Right renal pelvis (tissue), 4 donors: ENCODE measurements at places on chromosomes 4 and X. TPM values are rescaled to one million over a fixed set of nuclear protein-coding genes. Genes with fewer than 3 reads are reported as not detected.

GRCh38 chr4:184511156-184511555 is 36.8 kb upstream of the IRF2 start:
- no peak for DNase-seq

Gene GPC4
- polyA plus RNA-seq, result 22.6 TPM

DNA sequence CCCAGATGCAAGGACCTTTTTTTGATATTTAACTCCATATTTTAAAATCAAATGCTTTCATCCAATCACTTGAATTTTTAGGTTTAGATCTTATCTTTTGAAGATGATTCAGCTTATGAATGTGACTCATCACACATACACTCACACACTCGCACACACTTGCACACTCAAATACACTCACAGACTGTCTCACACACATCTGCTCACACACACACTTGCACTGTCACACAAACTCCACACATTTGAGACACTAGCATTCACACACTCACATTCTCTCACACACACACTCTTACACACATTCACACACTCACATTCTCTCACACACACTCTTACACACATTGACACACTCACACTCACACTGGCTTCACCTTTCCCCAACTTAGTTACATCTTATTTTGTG is 37.8 kb downstream of the MAGEA1 start:
- DNase-seq, result no peak

Gene PDE6B
- polyA plus RNA-seq, result 40.2 TPM

- no peak for DNase-seq
These were observed 1.6 kb upstream of the PDGFRA start for GRCh38 chr4:54227256-54228055.

DNA sequence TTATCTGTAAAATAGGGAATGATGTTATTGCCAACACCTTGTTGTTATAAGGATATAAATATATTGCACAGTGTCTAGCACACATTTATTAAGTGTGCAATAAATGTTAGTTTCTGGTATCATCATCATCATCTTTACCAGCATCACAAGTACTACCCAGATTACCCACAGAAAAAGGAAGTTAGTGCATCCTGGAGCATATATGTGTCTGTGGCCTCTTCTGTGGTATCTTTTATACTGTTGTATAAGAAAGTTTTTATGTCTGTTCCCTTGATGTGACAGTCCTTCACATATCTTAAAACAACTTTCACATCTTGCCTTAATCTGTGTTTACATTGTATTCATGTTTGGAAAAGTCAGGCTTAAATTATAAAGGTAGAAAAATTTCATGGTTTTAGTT is 10.0 kb downstream of the EXOSC9 start:
- DNase-seq, result no peak

DNA sequence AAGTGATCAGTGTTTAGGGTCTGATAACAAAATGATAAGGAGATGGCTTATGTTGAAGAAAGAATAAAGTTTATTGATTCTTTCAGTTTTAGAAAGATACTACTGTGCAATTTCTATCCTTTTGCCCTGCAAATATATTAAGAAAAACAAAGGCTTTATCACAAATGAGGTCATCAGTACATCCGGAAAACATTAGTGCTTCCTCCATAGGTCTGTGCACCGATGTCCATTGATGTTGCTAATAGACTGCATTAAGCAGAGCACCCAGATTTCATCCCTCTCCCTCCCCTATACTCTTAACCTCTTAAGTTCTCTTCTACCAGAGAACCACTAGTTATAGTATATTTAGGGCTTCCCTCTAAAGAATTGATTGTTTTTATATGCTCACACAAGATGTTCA is 53.7 kb upstream of the HHIP start:
- DNase-seq, result no peak

DNA sequence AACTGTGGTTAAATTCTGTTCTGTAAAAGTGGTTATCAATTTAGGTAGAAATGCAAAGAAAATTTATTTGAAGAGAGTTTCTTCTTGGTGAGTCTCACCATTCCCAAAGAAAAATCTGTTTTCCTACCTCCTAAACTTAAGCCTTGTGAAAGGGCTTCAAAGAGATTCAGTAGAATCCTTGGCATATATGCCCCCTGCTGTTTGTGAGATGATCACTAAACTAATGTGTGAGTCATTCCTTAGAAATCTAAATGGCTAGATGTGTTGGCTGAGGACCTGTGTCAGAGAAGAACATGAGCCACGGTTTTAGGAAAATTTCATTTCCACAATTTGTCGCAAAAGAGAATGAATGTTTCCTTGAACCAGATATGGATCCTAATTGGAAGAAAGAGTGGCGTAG is 260.9 kb downstream of the SLC7A11 start:
- no peak for DNase-seq

Gene SLC6A14
- 0.10 TPM for polyA plus RNA-seq

- DNase-seq, result no peak
These were observed 60.8 kb downstream of the ACOX3 start for GRCh38 chr4:8379771-8380170.

DNA sequence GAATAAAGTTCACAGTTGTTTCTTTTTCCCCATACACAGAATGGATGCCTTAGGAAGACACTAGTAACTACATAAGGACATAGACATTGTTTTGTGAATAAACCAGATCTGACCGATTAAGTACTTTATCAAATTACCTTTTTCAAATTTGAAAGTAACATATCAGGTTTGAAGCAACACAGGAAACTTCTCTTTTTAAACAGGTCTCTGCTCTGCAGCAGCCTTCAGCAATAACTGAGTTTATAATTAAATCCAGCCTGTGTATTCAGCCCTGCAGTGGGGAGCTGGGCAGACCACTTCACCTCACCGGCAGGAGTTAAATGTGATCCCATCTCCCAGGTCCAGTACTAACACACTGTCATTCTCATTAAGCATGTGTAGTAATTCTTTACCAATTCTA is 68.3 kb upstream of the ATOH1 start:
- DNase-seq, result no peak

DNA sequence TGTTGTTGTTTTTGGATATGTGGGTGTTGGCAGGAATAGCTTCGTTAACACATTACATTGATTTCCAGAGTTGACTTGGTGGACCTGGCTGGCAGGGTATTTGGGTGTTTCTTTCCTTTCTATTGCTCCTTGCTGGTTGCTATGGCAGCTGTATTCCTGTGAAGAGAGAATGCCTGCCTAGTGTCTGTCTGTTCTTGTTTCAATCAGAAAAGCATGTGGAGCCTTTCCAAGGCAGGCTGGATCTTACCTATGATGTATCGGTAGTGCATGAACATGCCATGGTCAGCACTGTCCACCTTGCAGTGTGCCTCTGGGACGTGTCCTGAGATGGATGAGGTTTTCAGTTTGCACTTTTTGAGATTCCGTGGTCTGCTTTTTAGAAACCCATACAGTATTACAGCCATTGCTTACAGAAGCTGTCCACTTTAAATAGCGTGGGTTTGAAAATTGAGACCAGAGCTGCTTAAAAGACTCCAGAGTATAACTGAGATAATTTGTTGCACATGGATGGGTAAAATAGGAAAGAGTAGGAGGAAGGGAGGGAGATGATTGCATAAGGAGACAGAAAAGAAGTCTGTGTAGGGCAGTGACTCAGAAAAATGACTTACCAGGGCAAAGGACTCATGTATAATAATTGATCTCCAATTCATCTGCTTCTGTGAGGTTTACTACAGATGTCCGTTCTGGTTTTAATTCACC is 20.0 kb upstream of the AADAT start:
- no peak for DNase-seq

GRCh38 chr4:136078976-136079375 is 1453.3 kb downstream of the PCDH18 start:
- no peak for DNase-seq

Gene FRG2
- polyA plus RNA-seq, result not detected

Gene FGA
- 0.06 TPM for polyA plus RNA-seq

Gene PROM1
- 42.0 TPM for polyA plus RNA-seq

Gene PRMT9
- 29.6 TPM for polyA plus RNA-seq

DNA sequence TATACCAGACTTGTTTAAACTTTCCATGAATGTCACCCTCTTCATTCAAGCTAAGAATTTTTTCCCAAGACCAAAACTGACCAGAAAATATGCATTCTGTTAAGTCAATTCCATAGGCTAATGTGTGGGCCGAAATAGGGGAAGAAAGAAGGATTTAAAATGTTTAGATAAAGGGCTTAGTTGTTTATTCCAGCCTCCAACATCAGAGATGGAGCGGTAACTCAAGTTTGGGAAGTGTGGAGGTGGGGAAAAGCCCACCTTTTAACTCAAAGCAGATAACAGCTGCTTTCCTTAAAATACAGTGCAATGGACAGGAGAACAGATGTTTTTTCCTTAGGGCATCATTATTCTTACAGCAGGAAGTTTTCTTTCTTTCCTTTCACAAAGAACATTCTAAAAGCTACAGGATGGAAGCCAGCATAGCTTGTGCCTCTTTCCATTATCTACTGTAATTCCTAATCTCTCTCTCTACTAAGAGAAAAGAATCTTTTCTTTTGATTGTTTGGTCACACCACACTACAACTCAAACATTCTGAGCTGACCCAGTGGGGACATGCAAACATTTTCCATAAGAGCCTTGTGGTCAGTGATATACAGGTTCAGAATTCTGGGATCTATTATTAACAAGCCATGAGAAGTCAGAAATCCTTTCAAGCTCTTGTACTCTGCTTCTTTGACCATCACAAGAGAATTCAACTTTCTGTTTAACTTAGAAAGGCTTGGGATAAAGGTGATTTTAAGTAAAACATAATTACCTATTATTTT is 101.6 kb downstream of the PDE5A start:
- no peak for DNase-seq

Gene EXOC1L
- polyA plus RNA-seq, result not detected

Gene MAGEA10
- polyA plus RNA-seq, result not detected

DNA sequence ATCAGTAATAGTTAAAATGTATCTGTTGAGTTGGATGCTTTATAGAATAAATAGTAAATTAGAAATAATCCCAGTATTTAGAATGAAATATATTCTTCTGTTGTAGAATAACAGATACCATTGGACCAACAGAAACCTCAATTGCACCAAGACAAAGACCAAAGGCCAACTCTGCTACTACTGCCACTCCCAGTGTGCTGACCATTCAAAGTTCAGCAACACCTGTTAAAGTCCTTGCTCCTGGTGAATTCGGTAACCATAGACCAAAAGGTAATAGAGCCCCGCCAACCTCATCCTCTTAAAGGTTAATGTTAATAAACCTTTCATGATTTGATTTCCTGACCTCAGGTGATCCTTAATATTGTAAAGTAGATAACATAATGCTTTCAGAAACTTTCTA is 73.8 kb downstream of the PAQR3 start:
- no peak for DNase-seq

Gene EGF
- polyA plus RNA-seq, result 5.2 TPM

- DNase-seq, result no peak
These were observed 2.0 kb downstream of the PCDH19 start for GRCh38 chrX:100407784-100408712.

DNA sequence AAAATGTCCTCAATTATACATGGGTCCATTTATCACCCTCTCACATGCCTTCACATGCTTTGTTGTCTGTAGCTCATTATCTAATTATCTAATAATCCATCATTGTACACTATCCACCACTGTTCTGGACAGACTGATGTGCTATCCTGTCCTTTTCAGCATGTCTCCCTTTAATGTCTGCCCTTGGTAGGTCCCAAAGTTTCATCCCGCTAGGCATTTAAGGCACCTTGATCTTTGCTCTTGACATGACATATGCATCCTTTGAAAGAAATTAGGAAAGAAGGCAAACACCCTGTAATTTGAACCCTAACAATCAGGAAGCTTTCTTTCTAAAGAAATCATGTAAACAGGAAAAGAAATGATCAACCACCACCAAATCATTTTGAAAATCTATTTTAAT is 5.7 kb downstream of the CHST7 start:
- no peak for DNase-seq
